Effector CD4-positive, alpha-beta T cell (primary cell): ENCODE measurements at places on chromosomes 13 and 19.

DNA sequence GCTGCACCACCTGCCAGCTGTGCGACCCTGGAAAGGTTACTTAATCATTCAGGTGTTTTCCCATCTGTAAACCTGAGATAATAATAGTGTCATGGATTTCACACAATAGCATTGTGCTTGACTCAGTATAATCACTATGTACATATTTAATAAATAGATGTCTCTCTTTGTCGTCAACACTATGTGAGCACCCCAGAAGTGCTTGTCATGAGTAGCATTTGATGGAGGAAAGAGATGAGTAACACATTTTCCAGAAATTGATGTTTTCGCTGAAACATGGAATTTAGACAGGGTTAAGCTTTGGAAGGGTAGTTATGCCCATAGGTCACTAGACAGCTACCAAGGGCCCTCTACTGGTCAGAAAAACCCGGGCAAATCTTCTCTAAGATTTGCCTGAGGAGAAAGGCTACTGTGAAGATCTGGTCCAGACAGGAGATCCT, 9.5 kb upstream of the MBNL2 start:
- DNase-seq: no peak

GRCh38 chr13:50594276-50595051, 249.0 kb downstream of the DLEU7 start:
- no peak for DNase-seq

DNA sequence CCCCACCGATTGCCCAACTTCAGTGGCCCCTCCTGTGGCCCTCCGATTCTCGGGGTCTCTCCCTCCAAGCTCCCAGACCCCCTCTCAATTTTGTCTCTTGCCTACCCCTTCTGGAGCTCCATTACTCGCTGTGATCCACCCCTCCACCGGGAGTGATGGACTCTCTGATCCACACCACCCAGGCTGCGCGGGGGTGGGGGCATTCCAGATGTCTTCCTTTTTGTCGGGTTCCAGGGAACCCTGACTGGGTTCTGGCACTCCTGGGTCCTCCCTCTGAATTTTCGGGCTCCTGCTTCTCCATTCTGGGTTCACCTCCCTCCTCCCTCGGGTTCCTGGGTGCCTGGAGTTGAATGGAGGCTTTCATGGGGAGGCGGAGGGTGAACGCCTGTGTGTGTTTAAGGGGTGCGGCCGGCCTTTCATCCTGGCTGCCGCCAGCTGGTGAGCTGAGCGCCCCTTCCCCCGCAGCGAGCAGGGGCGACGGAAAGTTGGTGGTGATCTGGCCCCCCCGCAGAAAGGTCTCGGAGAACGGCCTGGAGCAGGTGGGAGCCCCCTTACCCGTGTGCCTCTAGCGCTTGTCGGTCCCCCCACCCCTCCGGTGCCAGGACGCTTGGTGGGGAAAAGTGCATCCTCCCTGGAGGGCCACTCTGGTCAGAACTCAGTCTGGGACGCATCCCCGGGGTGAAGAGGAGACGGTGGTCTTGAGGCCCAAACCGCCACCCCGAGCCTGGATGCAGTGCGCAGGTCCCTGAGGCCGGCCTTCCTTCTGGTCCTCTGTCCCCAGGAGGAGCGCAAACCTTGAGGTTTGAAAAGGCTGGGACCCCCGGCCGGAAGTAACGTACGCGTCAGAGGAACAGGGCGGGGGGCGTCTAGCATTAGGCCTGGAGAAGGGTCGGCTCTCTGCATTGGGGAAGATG, 1.6 kb downstream of the MISP3 start:
- no peak for DNase-seq

DNA sequence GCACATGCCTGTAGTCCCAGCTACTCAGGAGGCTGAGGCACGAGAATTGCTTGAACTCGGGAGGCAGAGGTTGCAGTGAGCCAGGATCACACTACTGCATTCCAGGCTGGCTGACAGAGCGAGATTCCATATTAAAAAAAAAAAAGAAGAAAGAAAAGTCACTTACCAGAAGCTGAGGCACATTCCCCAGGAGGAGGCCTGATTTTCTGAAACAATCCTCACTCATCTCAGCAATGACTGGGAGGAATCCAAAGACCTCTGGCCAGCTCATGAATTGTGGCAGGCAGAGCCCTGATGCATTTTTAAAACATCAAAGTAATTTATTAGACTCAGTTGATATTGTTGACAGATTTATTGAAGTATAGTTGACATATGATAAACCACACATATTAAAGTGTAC, 206.3 kb downstream of the FOXO1 start:
- DNase-seq: no peak

DNA sequence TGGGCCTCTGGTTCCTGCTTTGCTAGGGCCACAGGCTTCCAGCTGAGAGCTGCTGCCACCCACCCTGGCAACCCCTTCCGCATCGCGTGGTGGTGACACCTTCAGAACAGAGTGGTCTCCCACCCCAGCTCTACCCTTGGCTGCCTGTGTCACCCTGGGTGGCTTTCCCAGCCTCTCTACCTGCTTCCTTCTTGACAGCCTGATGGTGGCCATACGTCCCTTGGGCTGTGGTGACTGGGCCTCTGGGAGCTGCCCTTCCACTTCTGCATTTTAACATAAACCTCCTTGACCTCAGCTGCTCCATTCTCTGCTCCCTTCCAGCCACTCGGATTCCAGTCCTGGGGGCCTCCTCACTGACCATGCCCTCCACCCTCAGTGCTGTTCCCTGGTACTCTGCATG, 17.0 kb downstream of the PAK4 start:
- DNase-seq: no peak

DNA sequence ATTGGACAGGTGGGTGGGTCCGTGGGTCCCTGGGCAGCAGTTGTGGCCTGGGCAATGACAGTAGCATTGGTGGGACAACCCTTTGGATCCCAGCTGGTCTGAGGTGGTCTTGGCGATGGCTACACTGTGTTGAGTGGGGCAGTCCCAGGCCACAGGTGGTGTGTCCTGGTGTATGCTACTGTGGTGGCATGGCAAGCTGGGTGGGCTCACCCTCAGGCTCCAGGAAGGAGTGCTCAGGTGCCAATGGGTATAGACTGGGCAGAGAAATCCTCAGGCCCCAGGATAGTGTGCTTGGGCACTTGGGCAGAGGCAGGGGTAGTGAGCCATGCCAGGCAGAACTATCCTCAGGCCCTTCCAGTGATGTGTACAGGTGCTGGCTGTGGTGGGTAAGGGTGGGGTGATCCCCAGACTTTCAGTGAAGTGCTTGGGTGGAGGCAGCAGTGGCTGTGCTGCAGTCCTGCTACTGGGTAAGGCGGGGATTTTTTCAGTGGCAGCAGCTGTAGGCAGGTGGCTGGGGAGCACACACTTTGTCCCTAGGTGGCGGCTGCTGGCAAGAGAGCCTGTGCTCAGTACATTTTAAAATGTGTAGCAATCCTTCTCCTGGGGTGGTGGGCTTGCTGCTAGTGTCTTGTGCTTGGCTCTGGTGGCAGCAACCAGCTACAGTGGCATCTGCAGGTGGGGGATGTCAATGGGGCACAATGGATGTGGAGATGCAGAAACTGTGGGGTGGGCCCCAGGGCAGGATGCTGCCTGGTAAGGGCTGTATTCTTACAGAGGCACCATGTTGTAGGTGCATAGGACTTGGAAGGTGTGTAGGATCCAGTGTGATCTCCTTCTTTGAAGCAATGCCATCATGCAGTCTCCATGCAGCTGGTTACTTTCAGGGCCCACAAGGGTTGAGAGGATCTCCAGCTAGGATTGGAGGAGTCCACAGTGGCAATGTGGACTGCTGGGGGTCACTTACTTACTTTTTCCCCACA, 64.9 kb downstream of the DNAJC3 start:
- DNase-seq: no peak

- DNase-seq: no peak
These were observed 6.7 kb upstream of the MKNK2 start for GRCh38 chr19:2057484-2058469.

GRCh38 chr19:40603071-40603388, 1.9 kb downstream of the LTBP4 start:
- DNase-seq: no peak

GRCh38 chr19:14728595-14728994, 38.7 kb downstream of the ZNF333 start:
- no peak for DNase-seq

GRCh38 chr19:10780368-10780767, 55.6 kb downstream of the TMED1 start:
- DNase-seq: no peak

GRCh38 chr19:36460046-36460445, 29.3 kb downstream of the ZNF566 start:
- no peak for DNase-seq

DNA sequence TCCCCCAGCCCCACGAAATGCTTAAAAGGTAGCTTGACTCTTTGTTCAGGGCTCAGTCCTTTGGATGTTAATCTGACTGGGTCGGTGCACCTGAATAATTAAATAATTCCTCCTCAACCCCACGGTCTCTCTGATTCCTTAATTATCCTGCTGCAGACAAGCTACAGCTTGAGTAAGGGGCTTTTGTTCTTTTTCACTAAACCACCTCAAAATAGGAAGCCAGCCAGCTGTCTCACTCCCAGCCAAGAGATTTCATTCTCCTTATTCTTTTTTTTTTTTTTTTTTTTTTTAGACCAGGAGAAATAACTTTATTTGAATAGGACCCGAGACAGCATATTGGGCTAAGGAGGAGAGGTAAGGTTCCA, 7.9 kb upstream of the FCGBP start:
- DNase-seq: no peak

GRCh38 chr13:25406377-25406776, 34.6 kb downstream of the ATP8A2 start:
- no peak for DNase-seq

DNA sequence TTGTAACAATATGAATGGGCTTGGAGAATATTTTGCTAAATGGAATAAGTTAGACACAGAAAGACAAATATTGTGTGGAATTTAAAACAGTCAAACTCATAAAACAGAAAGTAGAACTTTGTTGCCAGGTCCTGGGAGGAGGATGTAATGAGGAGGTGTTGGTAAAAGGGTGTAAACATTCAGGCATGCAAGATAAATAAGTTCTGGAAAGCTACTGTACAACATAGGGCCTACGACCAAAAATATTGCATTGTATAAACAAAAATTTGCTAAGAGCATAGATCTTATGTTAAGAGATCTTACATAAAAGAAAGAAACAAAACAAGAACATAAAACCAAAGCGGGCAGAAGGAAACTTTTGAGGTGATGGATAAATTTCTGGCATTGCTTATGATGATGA, 1907.8 kb upstream of the PCDH20 start:
- no peak for DNase-seq

GRCh38 chr13:76043874-76044273, 407.7 kb downstream of the LMO7 start:
- DNase-seq: no peak

DNA sequence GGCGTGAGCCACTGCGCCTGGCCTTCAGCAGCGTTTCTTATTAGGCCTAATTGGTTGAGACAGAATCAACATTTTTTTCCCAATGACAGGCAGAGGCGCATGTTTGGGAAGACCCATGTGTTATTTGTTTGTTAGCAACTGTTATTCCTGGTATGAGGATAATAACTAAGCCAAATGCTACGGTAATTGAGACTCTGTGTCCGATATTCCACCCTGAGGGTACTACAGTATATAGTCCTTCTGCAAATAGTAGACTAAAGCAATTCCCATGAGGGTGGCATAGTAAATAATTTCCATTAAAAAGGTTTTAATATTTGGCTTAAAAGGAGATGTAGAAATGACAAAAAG, 18.4 kb upstream of the CCL25 start:
- no peak for DNase-seq

GRCh38 chr19:49613374-49613773, 22.4 kb downstream of the PRR12 start:
- no peak for DNase-seq

- DNase-seq: no peak
These were observed 32.1 kb upstream of the GPR183 start for GRCh38 chr13:99339230-99339721.

- no peak for DNase-seq
These were observed 62.9 kb downstream of the TRPC4 start for GRCh38 chr13:37806666-37807065.

DNA sequence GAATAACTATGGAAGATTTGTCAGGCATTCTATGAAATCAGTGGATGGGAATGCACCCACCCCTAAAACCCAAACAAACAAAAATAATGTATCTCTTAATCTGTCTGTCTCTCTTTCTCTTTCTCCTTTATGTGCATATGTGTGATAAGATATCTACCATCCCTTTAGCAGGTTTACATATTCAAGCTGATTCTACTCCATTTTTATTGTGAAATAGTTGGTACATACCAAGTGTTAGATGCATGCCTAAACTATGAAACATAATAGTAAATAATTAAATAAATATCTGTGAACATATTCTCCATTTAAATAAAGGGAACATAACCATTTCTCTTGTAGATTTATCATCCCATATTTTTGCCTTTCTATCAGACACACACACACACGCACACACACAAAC, 121.8 kb upstream of the PCDH9 start:
- DNase-seq: no peak

DNA sequence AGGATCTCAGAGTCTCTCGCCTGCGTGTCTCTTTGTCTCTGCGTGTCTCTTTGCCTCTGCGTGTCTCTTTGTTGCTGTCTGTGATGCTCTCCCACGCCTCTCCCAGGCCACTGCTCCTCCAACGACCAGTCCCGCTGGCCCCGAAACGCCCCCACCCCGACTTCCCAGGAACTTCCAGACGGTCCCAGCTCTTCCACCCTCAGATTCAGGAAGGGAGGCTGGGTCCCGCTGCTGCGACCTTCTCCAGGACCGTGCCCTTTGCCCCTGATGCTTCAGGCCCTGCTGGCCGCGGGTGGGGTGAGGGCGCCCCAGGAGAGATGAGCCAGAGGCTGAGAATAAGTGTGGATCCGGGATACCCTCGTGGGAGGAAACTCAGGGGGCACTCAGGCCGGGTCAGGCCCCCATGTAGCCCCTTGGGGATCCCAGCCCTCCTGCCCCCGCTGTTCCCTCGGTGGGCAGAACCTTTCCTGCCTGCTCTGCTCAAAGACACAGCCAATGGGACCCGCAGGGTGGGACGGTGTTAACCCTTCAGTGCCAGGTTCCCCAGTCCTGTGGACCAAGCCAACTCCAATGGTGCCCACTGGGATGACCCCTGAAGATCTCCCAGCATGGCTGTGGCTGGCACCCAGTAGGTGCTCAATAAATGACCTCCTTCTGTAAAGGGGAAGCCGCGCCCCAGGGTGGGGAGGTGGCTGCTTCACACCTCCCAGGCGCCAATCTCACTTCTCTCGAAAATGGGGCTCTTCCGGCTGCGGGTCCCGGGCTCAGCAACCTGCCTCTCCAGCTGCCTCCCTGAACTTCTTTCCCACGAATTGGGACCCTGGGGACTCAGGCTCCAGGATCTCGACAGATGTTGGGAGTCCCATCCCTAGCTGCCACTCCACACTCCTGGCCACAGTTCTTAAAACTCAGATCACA, 1.5 kb upstream of the S1PR5 start:
- DNase-seq: no peak

DNA sequence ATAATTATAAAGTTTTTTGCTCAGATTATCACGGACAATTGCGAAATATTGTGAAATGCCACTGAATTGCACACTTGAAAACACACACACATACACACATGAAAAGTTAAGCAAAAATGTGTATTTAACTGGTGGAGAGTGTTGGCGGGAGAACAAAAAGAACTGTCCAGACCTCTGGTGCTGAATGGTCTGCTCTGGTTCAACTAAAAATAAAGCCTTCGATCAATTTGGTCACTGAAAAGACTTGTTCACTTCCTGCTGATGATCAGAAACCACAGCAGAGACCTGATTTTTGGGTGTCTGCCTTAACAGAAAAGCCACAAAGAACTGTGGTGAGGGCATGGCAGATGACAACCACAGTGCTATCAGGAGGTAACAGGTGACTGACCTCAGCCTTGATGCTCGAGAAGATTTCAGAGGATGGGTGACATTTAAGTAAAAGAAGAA, 4.0 kb upstream of the IGFL1 start:
- DNase-seq: no peak

- DNase-seq: no peak
These were observed 2.6 kb upstream of the CIB3 start for GRCh38 chr19:16175954-16176353.

GRCh38 chr13:84654654-84655275, 772.5 kb upstream of the SLITRK1 start:
- DNase-seq: no peak
